ENCODE measurements at places on chromosomes 7 and 10. TPM values are rescaled to one million over a fixed set of nuclear protein-coding genes. Genes with fewer than 3 reads are reported as not detected.

SAMD9L gene
- 7.3 TPM for total RNA-seq

HTR5A gene
- total RNA-seq = not detected

NUTM2E gene
- total RNA-seq = not detected

AGR2 gene
- total RNA-seq = not detected

WNT8B gene
- 0.96 TPM for total RNA-seq

CABCOCO1 gene
- total RNA-seq = not detected

MMP21 gene
- not detected for total RNA-seq

SRGN gene
- 198 TPM for total RNA-seq

CYP26C1 gene
- not detected for total RNA-seq

RPEL1 gene
- 0.17 TPM for total RNA-seq

SPAM1 gene
- total RNA-seq = not detected

KNDC1 gene
- total RNA-seq = not detected

RHOBTB1 gene
- not detected for total RNA-seq

EPHB4 gene
- 5.9 TPM for total RNA-seq

GNAT3 gene
- not detected for total RNA-seq

DNTT gene
- total RNA-seq = 0.10 TPM

DNA sequence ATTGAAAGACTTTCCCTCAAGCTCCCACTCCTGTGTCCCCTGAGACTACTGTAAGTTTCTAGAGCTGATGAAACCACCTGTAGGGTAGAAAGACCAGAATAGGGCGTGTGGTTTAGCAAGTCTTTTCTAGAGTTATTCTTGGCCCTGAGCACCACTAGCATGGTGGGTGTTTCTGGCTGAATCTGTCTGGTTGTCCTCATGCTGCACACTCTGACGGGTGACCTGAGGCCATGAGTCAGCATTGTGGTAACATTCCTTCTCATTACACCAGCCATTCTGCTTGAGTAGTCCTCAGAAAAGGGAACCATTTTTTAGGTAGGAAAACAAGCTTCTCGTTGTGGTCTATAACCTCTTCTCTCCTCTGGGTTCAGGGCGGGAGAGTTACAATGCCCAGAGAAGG, 250.3 kb downstream of the SNX13 start:
- no peak for DNase-seq

- DNase-seq = no peak
Observed at GRCh38 chr10:118308664-118309063, 33.5 kb downstream of the FAM204A start.

DNA sequence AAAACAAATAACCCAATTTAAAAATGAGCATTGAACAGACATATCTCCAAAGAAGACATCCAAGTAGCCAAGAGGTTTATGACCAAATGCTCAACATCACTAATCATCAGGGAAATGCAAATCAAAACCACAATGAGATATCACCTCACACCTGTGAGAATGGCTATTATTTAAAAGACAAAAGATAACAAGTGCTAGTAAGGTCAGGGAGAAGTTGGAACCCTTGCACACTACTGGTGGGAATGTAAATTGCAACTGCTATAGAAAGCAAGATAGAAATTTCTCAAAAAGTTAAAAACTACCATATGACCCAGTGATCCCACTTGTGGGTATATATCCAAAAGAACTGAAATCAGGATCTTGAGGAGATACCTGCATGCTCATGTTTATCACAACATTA, 49.5 kb downstream of the SGMS1 start:
- no peak for DNase-seq

- no peak for DNase-seq
Observed at GRCh38 chr10:114284346-114285071, 45.5 kb downstream of the VWA2 start.

DNA sequence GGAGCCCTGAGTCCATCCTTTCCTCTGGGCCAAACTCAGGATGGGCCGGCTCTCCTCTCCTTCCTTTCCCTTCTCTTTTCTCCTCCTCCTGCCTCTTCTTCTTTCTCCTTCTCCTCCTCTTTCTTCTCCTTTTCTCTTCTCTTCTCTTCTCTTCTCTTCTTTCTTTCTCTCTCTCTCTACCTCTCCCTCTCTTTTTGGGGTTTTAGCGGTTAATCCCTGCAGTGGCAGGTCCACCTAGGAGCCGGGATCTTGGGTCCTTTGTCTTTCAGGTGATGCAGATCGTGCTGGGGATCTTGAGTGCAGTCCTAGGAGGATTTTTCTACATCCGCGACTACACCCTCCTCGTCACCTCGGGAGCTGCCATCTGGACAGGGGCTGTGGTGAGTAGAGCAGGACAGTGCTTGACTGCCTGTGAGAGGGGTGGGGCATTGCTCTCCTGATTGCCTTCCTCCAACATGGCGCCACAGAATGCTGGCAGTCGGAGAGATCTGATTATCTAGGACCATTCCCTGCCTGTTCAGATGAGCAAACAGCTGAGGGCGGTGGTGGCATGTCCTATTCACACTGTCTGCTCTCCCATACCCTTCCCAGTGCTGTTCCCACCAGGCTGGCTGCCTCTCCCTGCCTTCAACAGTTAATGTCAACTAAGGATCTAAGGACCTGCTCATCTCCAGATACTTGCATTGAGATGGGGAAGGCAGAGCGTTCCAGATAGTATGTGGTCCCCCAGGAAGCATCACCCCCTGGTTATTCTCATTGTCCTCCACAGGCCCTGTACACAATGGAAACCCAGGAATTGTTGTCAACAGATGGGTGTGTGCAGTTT, 1.6 kb downstream of the TMEM176A start:
- no peak for DNase-seq

DNA sequence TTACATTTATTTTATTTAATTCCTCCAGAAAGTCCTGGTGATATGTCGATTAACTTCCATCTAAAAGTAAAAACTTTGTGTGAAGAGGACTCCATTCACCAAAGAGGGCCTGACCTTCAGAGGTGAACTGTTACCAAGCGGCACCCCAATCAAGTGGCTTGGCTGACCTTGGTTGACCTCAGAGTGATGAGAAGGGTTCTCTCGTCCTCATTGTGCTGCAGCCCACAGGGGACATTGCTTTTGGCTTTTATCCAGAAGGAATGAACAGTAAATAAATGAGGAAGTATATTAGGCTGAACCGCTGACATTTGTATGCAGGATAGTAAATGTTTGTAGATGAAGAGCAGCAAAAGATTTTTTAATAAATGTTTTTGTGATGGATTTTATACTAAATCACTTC, 172.4 kb upstream of the MKI67 start:
- DNase-seq = no peak

DNA sequence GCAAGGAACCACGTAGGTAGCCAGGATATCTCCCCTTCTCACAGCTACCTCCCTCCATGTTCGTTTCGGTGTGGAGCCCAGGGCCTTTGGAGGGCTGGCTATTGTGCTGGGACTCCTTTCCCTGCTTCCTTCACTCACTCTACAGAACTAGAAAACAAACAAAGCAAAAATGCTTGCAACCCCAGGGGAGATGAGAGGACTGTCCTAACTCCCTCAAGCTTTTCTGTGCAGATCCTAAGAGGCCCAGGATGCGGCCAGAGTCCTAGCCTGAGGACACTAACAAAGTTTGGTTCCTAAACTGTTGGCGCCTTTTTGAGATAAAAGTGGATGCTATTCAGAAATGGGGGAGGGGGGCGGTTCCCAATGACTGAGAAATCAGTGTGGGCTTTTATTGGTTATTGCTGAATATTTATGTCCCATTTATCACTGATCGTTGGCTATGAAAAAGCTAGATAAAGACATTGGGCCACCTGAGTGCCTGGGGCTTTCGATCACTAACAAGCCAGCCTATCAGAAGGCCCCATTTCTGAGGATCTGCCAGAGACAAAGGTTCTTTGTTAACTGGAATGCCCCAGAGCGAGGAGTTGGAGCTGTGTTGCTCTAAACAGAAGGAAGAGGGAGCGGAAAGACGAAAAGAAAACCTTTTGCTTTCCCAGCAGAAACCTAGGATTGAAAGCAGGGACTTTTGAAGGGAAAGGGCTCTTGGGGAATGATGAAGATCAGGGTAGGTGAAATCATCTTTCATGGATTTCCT, 95.2 kb upstream of the EGR2 start:
- no peak for DNase-seq

DNA sequence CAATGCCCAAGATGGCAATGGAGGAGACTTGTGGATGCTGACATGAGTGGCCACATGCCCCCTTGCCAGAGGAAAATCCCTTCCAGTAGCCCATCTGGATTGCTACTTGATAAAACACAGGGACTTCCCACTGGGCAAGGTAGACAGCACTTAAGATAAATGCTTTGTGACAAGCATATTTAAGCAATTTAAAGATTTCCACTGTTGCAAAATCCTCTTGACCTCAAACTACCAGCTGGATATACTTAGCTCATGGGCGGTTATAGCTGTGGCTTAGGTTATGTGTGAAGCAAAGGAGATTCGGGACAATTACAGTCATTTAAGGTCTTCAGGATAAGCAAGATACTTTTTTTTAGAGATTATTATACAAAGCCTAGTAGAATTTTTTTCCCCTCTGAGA, 238.1 kb downstream of the BMPER start:
- DNase-seq = no peak

DNA sequence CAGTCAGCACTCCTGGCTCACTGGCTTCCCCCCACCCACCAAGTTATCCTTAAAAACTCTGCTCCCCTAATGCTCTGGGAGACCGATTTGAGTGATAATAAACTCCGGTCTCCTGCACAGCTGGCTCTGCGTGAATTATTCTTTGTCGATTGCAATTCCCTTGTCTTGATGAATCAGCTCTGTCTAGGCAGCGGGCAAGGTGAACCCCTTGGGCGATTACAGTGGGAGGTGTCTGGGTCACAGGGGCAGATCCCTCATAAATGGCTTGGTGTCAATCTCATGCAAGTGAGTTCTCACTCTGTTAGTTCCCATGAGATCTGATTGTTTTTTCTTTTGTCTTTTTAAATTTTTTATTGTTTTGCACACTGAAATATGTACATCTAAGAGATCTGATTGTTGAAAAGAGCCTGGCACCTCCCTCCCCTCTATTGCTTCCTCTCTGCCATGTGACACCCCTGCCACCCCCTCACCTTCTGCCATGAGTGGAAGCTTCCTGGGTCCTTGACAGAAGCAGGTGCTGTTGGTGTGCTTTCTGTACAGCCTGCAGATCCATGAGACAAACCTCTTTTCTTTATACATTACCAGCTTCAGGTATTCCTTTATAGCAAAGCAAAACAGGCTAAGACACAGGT, 20.5 kb downstream of the OTUD1 start:
- no peak for DNase-seq

- no peak for DNase-seq
Observed at GRCh38 chr7:22378199-22378980, 21.4 kb upstream of the RAPGEF5 start.

- no peak for DNase-seq
Observed at GRCh38 chr7:130998993-130999602, 265.1 kb upstream of the KLF14 start.

GRCh38 chr10:124486635-124487034, 25.0 kb downstream of the LHPP start:
- no peak for DNase-seq

GRCh38 chr10:78549140-78549935, 515.7 kb downstream of the RPS24 start:
- no peak for DNase-seq

GRCh38 chr7:43443381-43443780, 139.5 kb upstream of the STK17A start:
- no peak for DNase-seq

GRCh38 chr7:45087301-45088145, 1.2 kb downstream of the NACAD start:
- DNase-seq = no peak

DNA sequence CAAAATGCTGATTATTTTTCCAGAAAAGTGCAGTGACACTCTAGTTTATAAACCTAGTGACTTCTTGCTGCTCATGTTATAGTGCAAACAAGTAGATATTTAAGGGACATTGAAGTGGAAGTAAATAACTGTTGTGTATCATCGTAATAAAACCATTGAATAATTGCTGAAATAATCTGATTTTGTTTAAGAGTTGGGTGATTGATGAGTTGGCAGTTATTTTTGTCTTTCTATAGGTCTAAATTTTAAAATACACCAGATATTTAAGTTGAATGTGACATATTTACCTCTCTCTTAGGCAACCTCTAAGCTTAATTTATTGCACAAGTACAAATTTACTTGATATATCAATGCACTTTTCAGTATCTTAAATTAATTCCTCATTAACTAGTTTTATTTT, 192.9 kb downstream of the TSPAN12 start:
- no peak for DNase-seq

GRCh38 chr7:77409739-77410547, 6.2 kb downstream of the GSAP start:
- DNase-seq = no peak
